ENCODE measurements at places on chromosomes 4 and X.
A peak's percentile ranks its signal among the peaks of the same experiment; 100 is the strongest.

DNA sequence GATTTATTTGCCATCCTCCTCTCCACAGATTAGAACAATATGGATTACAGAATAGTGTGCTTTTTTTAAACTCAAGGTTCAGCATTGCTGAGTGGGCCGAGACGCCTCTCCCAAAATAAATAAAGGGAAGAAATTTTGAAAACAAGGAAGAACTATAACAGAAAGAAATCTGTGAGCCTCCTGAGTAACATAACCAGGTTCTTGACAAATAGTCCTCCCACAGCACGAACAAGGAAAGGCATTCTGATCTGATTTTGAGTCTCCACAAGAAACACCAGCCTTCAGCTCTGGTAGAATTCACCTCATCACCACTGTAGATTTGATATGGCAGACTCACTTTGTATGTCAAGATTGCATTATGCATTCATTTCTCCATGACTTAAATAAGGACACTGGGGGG lies 173.6 kb downstream of the HHIP start:
- DNase-seq = no peak

DNA sequence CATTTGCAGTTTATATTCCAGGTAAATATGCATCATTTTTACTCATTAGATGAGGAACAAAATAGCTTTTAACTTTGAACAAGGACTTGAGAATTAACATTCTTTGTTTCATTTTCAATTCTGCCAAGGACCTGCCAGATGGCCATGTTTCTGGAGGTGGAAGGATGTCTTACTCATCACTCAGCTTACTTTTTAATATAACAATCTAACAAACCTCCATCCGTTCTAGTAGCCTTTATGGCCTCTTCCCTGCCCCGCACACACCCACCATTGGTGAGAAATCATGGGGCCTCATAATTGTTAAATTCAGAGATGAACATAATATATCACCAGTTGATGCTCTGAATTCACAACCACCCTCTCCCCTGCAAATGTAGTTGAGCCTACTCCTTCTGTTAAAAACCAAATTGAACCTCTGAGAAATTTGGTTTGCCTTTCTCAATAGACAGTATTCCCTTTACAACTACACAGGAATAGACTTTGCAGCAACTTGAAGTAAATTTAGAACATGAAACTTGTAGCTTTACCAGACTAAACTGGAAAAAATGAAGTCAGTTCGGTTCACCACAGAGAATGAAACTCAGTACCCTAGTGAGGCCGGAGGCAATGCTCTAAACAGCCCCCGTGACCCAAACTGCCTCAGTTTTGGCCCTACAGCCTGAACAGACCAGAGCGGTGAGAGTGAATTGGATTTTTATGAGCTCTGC lies 50.1 kb upstream of the ACSL4 start:
- DNase-seq = no peak

DNA sequence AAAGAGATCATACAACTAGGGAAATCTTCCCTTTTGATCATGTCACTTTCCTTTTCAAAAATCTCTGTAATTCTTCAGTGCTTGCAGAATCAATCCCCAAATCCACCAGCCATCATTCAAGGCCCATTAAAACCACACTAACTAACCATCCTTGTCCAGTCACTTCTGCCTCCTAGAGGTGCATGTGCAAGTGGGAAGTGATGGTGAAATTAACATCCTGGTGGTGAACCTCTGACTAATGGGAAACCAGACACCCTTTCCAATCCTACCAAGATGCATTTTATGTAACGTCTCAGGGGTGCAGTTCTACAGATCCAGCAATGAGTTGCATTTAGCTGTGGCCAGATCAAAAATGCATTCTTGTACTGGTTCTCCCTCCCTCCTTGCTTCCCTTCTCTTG lies 341.8 kb downstream of the RAPGEF2 start:
- DNase-seq = no peak

DNA sequence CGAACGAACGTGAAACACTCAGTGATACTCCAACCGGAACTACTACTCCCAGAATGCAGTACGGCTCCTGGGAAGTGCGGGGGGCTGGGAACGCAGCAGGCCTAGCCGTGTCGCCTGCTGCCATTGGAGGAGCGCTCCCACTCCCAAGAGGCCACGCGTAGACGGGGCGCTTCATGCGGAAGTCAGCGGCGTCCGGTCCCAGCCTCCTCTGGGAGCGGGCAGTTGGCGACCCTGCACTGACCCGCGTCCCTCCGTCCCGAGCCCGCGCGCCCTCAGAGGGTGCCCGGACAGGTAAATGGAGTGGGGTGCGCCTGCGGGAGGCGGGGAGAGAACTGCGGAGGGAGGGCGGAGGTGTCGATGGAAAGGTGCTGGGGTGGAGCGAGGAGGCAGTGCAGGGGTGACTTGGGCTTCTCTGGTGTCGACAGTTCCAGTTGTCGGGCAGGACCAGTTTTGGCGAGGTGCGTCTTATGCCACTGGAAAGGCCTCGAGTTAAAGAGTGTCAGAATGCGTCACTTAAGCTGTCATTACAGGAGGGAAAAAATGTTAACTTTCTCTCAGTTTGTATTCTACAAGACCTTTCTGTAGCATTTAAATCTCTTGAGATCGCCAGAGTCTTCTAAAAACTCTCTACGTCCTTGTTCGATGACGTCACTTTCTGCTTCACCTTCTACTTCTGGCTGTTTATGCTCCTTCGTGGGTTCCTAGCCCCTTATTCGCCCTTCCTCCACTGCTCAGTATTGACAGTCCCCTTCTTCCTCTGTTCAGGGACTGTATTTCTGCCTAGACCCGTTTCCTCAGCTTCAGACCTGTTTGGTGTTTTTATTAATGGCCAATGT lies at the start of gene VAMP7:
Gene VAMP7, plus strand, starts transcription at position 188 of the 836 bp plus-strand sequence. CDS start 8,122 bp downstream, outside the sequence.
- peak; percentile 92 for DNase-seq

GRCh38 chr4:151347490-151348235 lies 22.3 kb upstream of the SH3D19 start:
- DNase-seq = no peak

- no peak for DNase-seq
These were observed 4.5 kb upstream of the C1QTNF7 start for GRCh38 chr4:15423285-15423711.

- DNase-seq = no peak
These were observed 485.7 kb upstream of the HS3ST1 start for GRCh38 chr4:11914406-11914805.

DNA sequence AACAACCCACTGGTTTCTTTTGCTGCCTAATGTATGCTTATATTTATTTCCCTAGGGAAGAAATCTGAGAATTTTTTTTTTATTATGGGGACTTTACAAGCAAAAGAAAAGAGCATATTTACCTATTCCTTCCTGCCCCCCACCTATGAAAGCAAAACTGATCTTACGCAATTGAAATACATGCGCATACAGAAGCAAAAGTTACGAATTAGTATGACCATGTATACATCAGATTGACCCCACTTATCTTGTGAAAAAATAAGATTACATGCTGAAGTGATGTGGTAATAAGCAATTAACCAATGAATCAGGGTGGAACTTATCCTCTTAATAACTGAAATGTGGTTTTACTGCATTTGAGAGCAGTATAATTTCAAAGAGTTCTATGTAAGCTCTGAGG lies 151.0 kb downstream of the TENM3 start:
- no peak for DNase-seq

GRCh38 chrX:134416087-134416486 lies 43.9 kb upstream of the HPRT1 start:
- DNase-seq = no peak

- no peak for DNase-seq
These were observed 684.4 kb upstream of the GNPDA2 start for GRCh38 chr4:45410701-45411210.

- peak; percentile 44 for DNase-seq
These were observed 13.4 kb upstream of the STK32B start for GRCh38 chr4:5037553-5038551.

GRCh38 chr4:33996075-33996718 lies 2248.1 kb downstream of the ARAP2 start:
- no peak for DNase-seq

GRCh38 chr4:184477201-184477999 lies 3.0 kb upstream of the IRF2 start:
- no peak for DNase-seq

DNA sequence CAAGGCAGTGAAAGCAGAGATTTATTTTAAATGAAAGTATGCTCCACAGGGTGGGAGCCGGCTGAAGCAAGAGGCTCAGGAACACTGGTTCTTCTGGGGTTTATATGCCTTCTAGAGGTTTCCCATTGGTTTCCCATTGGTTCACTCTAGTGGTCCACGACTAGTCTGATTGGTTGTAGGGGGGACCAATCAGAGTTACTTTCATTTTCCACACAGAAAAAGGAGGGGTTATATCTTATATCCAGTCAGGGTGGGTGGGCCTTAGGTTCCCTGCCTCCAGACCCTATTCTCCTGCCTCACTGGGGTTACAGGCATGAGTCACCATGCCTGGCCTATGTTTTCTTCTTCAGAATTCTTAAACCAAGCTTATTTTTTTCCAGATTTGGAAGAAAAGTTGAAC lies 101.6 kb downstream of the KLHL8 start:
- DNase-seq = no peak

GRCh38 chrX:10203617-10204016 lies 46.8 kb downstream of the CLCN4 start:
- DNase-seq = no peak

DNA sequence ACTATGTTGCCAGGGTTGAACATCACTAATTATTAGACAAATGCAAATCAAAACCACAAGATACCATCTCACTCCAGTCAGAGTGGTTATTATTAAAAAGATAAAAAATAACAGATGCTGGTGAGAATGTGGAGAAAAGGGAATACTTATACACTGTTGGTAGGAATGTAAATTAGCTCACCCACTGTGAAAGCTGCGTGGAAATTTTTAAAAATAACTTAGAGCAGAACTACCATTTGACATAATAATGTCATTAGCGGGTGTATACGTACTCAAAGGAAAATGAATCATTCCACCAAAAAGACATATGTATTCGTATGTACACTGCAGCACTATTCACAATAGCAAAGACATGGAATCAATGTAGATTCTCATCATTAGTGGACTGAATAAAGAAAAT lies 48.6 kb upstream of the UGT2A1 start:
- no peak for DNase-seq

DNA sequence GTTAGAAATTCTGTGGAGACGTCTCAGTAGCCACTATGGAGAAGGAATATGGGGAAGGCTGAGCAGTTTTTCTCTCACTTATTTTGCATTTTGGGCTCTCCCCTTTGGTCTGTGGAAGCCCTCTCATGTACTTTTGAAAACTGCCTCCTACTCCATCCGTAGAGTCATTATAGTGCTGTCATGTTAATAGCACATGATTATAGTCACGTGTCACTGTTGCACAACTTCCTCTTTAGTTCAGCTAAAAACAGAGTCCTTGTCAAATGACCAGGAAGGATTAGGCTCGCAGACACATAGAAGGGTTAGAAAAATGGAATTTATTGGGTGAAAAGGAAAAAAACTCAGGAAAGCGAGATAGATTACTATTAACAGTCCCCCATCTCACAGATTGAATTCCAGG lies 258.2 kb upstream of the CXorf51A start:
- no peak for DNase-seq

DNA sequence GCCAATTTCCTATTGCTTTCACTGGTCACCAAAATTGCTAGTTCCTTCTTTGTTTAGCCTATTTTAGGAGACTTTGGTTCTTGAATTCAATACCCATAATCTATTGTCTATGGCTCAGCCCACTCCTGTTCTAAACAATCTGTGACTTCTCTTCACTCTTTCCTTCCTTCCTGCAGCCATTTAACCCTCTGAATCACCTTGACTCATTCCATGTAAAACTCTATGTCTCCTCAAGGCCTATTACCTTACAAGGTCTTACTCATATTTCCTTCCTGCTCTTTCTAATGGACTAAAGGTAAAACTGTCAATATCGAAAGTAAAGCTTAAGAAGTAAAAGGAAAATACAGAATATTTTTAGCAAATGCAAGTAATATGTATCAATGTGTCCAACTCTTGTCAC lies 301.6 kb downstream of the ARHGAP24 start:
- no peak for DNase-seq
